ENCODE measurements at places on chromosomes 4 and X.

- no peak for DNase-seq
Measured at GRCh38 chr4:154367659-154368058, 123.9 kb downstream of the DCHS2 start.

DNA sequence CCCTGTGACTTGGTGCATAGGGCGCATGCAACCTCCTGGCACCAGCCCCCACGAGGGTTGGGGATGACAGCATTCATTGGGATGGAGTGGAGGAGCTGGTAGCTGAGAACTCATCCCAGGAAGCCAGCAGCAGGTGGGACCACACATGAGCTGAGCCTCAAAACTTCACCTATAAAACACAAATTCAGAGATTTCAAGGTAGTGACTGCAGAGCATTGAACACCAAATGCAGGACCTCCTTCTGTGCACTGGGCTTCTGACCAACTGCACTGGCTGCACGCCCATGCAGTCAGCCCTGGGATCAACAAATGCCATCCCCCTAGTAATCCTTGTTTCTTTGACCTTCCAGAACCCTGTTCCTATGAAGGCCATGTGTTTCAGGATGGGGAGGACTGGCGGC, 197.8 kb downstream of the FRAS1 start:
- no peak for DNase-seq

DNA sequence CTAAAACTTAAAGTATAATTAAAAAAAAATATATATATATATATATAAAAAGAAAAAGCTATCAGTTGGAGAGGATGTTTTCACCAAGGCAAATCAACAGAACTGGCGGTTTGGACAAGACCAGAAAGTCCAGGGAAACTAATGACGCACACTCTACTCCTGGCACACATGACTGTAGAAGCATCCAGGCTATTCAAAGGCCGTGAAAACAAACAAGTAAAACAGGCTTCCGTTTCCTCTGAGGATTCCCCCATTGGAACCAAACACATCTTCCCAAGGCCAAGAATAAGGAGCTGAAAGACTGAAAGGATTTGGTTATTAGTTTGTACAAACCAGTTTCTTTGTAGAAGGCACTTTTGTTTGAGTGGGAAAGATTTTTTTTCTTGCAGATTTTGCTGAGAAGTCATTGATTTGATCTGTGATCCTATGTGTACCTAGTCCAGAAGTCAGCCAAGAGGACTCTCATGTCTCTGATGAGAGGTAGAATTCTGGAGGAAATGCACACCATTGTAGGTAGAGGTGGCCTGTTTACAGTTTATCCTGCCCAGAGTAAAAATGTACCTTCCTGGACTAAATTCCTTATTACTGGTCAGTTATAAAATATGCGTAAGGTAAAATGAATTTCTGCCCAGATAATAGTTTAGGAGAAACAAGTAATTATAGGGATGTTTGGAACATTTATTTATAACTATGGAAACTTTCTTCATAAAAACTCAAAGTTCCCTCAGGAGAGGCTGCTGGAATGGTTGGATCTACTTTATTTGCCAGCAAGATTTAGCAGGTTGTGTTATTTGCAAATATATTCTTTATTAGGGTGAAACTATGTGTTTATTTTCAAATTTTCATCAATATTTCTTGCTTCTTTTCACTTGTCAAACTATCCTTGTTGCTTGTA, 66.5 kb downstream of the DMP1 start:
- no peak for DNase-seq

GRCh38 chr4:105510245-105510644, 36.4 kb upstream of the PPA2 start:
- DNase-seq = no peak

GRCh38 chr4:39169426-39169825, 12.9 kb upstream of the WDR19 start:
- DNase-seq = no peak

DNA sequence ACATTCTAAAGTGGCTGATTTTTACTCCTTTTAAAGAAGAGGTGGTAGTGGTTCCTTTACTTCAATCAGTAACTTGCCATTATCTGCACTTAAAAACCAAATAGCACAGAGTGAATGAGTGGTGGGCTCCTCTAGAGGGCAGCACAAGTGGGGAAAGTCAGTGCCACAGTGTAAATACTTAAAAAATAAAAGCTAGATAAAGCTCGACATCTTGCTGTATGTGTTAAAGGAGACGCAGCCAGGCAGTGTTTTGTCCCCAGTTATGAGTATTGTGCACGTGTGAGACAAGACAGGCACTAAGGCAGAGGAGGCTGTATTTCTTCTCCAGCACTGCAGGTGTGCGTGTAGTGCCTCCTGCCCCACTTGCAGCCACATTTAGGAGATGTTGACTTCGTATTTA, 24.6 kb downstream of the NAP1L5 start:
- peak; percentile 42 for DNase-seq

GRCh38 chrX:119512146-119512800, 44.0 kb downstream of the SLC25A5 start:
- peak; percentile 60 for DNase-seq

DNA sequence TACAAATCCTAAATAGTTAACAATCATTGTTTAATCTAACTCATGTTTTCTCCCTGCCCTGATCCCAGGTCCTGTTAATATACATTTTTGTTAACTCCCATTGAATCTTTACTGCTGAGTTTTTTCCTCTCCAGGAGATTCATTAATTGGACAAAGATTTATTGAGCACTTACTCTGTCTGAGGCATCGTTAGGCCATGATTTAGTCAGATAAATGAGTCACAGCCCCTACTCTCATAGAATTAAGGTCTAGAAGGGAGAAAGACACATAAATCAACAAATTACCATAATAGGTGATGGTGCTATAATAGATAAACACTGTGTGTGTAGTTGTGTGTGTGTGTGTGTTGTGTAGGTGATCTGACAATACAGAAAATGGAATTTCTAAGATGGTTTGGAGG, 112.5 kb downstream of the MAPK10 start:
- DNase-seq = no peak

DNA sequence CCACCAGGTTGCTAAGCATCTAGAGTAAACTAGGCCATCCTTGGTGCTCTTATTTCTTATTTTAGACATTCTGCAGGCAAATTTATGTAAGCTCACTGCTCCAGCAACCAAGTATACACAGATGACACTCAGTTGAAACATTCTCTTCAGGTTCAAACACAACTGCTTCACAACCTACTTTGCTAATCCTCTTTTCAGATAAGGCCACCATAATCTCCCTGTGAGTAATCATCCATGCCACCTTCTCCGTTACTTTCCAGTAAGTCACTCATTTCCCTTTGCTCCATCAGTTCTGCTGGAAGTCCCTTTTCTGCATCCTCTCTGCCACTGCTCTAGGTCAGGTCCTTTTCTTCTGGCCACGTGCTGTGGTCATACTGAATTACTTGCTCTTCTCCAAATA, 120.2 kb upstream of the WDFY3 start:
- no peak for DNase-seq

- no peak for DNase-seq
Measured at GRCh38 chr4:3572363-3572762, 40.1 kb upstream of the LRPAP1 start.

- peak; percentile 21 for DNase-seq
Measured at GRCh38 chr4:77347351-77347966, 190.5 kb downstream of the CCNG2 start.

DNA sequence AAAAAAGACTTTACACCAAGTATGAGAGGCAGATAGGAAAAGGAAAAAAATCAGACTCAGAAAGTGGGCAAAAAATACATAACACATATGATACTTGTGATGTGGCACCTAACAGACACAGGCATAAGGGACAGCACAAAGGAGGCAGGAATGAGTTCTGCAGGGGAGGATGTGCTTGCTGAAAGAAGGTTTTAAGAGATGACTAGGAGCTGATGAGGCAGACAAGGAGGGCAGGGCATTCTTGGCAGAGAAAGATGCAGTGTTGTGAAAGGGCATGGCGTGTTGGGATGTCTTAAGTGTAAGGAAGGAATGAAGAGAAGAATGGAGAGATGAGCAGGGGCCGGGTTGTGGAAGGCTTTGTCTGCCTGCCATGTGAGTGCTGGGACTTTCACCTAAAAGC, 49.7 kb upstream of the TMEM154 start:
- no peak for DNase-seq

DNA sequence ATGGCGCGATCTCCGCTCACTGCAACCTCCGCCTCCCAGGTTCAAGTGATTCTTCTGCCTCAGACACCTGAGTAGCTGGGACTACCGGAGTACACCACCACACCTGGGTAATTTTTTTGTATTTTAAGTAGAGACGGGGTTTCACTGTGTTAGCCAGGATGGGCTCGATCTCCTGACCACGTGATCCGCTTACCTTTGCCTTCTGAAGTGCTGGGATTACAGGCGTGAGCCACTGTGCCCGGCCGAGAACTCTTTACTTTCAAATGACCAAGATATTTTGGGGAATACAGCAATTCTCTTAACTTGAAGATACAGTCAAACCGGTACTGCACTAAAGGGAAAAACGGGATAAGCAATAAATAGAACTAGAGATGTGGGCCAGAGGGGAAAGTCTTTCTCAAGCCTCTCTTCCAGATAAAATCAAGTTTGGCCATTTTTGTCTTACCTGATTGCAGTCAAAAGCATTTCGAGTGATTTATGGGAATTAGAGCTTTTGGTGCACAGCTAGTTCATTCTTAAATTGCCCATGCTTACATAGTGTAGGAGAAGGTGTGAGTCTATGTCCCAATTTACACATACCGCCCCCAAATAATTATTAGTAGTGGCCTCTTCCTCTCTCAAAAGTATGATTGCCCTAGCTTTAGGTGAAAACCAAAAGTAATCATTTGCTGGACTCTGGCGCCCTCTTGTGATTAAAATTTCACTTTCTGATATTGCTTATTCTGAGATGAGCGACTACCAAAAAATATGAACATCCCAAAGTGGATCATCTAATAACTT, 53.2 kb upstream of the ABCG2 start:
- DNase-seq = peak; percentile 54

GRCh38 chrX:80747832-80748231, 61.8 kb downstream of the BRWD3 start:
- peak; percentile 10 for DNase-seq

DNA sequence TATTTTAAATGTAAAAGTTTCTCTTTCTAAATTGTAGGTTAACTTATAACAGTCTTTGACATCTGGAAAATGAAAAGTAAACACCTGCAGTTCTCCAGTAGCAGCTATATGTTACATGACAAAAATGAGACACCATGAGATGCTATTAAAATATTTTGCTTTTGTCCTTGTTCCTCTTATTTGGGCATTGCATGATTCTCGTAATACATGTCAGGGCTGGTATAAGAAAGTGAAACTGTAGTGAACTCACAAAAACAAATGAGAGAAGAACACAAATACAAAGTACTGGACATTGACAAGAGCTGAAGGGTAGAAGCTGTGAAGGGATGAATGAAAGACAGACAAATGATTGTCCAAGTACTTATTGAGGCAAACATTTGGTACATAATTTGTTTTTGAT, 9.0 kb downstream of the GK2 start:
- peak; percentile 24 for DNase-seq

- no peak for DNase-seq
Measured at GRCh38 chrX:148878371-148878770, 378.0 kb downstream of the AFF2 start.

- peak; percentile 85 for DNase-seq
Measured at GRCh38 chr4:143404555-143404954, 67.9 kb downstream of the GAB1 start.

DNA sequence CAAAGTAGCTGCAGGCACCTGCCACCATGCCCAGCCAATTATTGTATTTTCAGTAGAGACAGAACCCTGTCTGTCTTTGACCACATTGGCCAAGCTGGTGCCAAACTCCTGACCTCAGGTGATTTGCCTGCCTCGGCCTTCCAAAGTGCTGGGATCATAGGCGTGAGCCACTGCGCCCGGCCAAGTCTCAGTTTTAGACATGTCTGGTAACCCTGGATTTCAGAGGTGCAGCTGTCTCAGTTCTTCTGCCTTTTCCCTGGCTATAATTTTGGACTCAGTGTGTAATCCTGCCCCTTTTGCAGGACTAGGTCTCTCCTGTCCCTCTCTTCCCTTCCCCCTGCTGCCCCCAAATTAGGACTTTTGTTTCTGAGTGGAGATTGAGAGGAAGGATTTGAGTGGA, 46.6 kb downstream of the FAM193A start:
- DNase-seq = no peak

- no peak for DNase-seq
Measured at GRCh38 chr4:62513306-62513705, 1313.2 kb downstream of the ADGRL3 start.

GRCh38 chrX:22234380-22234779, 38.3 kb upstream of the CBLL2 start:
- no peak for DNase-seq

- peak; percentile 37 for DNase-seq
Measured at GRCh38 chrX:97616883-97617530, 733.3 kb downstream of the RPA4 start.

DNA sequence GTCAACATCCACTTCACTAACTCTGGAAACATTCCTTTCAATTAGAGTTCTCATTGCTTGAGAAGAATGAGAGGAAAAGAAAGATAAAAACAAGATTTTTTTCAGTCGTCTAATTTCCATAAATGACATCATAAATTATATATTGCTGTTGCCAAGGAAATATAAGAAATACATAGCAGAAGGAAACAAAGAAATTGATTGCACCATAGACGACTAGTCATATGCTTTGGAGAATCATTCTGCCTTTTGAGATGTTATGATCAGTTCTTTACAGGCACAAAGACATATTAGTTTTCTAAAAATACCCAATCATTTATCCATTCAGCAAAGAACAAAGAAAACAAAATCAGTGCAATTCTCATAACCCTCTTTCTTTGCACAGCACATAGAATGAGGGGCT, 672 bp upstream of the C1QTNF7 start:
- DNase-seq = no peak

- no peak for DNase-seq
Measured at GRCh38 chr4:123317211-123317610, 79.4 kb upstream of the SPRY1 start.

GRCh38 chr4:71296945-71297344, 41.9 kb upstream of the SLC4A4 start:
- no peak for DNase-seq

DNA sequence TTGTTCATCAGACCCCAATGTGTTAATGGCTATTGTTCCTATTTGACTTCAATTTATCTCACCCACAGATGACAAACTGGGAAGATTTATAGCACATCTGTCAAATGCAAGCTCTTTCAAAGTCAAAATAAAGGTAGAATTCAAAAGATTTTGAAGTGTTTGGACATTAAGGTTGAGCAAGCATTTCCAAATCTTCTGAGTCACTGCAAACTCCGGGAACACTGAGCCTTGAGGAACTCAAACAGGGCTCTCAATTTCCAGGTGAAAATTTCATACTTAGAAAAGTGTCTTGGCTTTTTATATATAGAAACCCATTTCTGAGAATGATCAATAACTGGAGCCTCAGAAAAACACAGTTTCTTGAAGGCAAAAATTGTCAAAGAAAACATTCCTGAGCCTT, 199.5 kb upstream of the IGFBP7 start:
- DNase-seq = no peak

GRCh38 chrX:21715337-21715736, 42.6 kb downstream of the SMPX start:
- no peak for DNase-seq

DNA sequence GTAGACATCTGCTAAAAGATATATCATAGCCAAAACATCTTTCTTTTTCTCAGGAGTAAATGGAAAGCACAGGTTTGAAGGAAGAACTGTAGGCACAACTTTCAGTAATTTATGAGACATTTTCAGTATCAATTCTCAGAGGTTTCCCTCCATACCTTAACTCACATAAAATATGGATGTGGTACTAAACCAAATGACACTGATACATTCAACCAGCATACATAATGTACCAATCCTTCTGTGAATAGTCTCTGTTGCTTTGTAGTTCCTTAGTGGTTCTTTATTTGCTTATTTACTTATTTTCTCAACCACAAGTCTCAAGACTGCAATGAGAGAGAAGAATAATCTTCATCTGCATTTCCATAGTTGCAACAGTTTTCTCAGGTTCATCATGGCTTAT, 96.1 kb downstream of the ARHGAP24 start:
- peak; percentile 27 for DNase-seq
